Urinary bladder (tissue), 4 donors: ENCODE measurements at places on chromosomes 12 and 14. TPM values are rescaled to one million over a fixed set of nuclear protein-coding genes. Genes with fewer than 3 reads are reported as not detected.

Gene HECTD4
- total RNA-seq, result 87.2 TPM

Gene MYF5
- total RNA-seq, result 5.4 TPM

Gene DAO
- not detected for total RNA-seq

Gene TAS2R31
- total RNA-seq, result 27.1 TPM

Gene TWF1
- total RNA-seq, result 137 TPM

Gene SLC10A1
- total RNA-seq, result not detected

Gene RND1
- 0.53 TPM for total RNA-seq

DNA sequence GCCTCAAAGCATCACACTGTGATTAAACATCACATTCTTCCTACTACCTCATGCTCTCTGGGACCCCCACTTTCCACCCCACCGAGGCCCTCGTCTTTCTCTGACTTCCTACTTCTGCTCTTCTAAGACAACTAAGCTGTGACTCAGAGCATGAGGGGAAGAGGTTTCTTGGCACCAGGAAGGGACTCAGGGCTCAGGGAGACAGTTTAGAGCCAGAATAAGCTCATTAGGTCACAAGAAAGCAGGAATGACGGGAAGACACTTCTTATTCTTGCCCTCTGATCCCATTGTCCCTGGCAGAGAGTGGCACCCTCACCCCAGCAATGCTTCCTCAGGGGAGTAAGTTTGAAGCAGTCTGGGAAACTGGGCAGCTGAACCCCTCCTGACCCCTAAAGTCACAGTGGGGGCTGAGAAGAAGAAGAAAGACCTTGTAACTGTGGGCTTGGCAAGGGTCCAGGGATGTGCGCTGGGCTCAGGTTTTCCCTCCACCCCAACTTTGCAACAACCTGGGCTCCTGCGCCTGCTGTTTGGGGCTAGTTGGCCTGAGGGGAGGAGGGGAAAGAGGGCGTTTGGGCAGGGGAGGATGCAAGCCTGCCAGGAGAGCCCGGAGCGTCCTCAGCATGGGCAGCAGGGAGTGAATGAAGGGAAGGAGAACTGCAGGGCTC lies 64.6 kb upstream of the ACTN1 start:
- DNase-seq, result no peak

DNA sequence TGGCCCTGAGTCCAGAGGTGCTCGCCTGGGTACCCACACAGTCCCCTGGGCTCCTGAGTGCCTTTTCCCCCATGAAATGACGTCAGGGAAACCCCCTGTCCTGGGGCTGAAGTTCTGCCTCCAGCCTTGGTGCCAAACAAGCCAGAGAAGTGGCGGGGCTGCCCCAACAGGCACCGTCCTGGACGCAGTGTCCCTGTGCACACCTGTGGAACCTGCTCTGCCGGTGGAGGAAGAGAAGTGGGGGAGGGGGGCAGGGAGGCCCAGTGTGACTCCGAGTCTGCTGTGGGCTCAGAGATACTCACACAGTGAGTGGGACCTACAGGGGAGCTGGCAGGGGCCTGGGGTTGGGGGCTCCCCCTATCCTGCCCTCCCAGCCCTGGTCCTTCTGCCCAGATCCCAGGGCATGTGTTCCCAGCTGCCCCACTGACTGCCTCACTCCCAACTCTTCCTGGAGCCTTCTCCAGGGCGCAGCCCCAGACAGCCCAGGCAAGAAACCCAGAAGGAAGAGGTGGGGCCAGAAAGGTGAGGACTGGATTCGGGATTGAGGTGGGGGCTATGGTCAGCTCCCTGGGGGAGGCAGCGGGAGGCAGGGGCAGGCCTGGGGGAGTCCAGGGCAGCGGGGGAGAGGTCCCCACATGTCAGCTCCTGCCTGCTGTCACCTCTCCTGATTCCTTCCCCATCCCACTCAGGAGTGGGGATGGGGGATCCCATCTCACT lies 24.7 kb downstream of the CCDC85C start:
- no peak for DNase-seq

DNA sequence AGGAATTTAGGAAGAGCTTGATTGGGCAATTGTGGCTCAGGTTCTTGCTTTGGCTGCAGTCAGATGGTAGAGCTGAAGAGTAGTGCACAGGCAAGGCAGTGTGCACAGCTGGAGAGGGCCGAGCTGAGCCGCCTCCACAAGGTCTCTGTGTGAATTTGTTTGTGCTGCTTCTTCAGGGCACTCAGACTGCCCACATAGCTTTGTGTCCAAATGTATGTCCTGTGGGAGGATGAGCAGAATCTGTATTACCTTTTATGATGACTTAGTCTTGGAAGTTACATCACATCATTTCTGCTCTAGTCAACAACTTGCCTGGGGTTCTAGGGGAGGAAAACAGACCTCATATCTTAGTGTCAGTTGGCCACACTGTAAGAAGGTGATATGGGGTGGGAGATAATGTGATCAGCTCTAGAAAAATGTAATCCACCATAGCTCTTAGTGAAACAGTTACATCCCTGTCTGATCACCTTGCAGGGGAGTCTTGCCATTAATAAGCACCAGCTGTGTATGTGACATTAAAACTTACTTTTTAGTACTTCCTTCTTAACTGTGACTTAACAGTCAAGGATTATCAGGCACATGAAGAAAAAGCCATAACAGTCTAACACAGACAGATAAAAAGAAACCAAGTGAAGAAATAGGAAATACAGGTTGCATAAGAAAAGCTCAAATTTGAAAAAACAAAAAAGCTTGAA lies 53.4 kb downstream of the RCOR1 start:
- DNase-seq, result no peak

- DNase-seq, result peak; percentile 46
These were observed 1.0 kb downstream of the HIP1R start for GRCh38 chr12:122836027-122836921.

DNA sequence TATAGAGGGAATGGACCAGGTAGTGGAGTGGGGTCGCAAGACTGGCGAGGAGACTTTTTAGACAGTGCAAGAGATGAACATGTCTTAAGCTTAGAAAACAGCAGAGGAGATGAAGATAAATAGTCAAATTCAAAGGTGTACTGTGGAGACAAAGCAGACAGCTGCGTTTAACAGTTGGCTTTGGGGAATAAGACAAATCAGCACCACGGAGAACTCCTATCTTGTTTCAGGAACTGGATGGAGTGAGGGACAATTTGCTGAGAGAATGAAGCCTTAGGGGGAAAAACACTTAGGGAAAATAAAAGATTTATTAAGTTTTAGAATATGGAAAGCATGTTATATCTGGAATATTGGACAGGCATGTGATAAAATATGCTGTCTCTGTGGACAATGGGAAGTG lies 458.8 kb downstream of the GLT1D1 start:
- no peak for DNase-seq

DNA sequence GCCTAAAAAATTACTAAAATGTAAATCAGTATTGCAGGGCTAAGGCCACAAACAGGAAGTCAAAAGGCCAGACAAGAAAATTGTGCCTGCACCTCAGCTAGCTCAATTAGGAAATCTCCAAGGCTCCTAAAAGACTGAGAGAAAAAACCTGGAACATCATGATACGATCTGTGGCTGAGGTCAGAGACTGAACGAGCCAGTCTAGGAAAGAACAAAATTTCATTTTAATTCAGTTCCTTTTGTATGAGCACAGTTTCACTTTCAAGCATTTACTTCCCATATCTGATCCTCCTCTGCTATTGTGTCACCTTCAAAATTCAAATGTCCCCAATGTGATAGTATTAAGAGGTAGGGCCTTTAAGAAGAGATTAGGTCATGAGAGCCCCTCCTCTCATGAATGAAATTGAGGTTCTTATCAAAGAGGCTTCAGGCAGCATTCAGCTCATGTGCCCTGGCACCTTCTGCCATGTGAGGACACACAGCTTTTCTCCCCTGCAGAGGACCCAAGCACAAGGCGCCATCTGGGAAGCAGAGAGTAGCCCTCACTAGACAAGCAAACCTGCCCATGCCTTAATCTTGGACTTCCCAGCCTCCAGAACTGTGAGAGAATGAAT lies 14.8 kb downstream of the PRKAB1 start:
- DNase-seq, result no peak

- no peak for DNase-seq
These were observed 1.3 kb downstream of the CAMKK2 start for GRCh38 chr12:121295116-121295745.

GRCh38 chr12:9969673-9970072 lies 1.5 kb upstream of the CLEC12A start:
- DNase-seq, result no peak

GRCh38 chr12:116693286-116694227 lies 44.3 kb downstream of the SPRING1 start:
- DNase-seq, result no peak

DNA sequence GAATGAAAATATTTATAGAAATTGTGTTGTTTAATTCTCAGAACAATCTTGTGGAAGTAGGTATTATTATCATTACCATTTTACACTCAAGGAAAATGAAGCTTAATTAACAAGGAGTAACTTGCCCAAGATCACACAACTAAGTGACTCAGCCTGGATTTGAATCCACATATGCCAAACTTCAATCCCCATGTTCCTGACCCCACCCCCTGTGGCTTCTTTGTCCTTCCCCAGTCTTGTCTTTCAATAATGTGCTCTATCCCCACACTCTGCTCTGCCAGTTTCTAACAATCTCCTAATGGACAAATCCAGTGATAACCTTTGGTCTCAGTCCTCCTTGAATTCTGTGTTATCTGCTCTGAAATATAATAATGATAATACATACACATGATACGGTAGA lies 355.2 kb downstream of the BMP4 start:
- DNase-seq, result no peak

DNA sequence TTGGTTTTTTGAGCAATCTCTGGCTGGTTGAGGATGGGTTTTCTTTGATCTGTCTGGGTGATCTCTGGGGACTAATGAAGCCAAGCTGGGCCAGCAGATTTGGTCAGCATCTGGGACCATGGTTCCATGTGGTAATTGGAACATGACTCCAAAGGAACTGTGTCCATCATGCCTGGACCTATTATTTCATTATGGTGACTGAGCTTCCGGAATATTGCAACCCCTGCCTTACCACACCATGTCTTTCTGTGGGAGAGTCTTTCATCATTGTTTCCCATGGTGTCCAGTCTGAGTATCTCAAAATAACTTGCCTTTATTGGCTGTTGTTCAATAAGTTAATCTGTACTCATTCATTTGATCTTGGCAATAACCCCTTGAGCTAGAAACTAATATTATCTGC lies 624.9 kb upstream of the TBX3 start:
- no peak for DNase-seq

DNA sequence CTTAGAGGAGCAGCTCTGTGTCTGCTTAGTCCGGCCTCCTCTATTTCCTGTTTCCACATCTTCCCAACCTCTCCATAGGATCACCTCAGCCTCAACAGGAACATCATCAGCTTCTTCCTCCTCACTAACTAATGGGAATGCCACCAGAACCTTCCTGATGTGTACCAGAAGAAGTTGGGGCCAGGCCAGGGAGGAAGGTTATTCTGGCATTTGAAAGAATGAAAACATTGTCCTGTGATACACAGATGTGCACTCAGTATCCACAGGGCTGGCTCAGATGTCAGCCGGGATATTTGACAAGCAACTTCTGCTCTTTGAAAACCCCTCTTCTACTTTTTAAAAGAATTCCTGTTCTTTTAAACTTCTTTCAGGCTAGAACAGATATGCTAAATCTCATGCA lies 63.6 kb downstream of the TMEM30B start:
- DNase-seq, result no peak

GRCh38 chr12:1518591-1519516 lies 75.5 kb downstream of the FBXL14 start:
- no peak for DNase-seq

DNA sequence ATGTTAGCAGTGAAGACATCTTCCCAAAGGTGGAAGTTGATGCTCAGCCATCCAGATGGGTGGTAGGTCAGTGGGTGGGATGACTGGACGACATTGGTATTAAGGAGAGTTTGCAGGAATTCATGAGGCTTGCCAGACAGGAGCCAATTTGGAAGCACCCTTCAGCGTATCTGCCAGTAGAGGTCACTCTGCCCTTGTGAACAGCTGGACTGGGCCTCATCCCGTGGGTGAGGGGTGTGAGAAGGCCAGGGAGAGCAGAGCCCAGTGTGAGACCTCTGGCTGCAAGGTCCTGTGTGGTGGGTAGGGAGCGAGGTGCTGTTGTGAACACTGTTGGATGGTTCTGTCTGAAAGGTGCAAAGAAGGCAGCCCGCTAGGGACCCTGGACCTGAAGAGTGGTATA lies 37.7 kb downstream of the SLC5A8 start:
- no peak for DNase-seq

DNA sequence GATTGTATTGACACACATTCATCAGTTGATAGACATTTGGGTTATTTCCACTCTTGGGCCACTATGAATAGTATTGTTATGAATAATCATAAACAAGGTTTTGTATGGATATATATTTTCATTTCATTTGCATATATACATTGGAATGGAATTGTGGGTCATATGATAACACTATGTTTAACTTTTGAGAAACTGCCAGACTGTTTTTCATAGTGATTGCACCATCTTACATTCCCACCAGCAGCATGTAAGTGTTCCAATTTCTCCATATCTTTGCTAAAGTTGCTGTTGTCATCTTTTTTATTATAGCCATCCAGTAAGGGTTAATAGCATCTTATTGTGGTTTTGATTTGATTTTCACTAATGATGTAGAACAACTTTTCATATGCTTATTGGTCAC lies 198.5 kb upstream of the PPFIA2 start:
- no peak for DNase-seq

DNA sequence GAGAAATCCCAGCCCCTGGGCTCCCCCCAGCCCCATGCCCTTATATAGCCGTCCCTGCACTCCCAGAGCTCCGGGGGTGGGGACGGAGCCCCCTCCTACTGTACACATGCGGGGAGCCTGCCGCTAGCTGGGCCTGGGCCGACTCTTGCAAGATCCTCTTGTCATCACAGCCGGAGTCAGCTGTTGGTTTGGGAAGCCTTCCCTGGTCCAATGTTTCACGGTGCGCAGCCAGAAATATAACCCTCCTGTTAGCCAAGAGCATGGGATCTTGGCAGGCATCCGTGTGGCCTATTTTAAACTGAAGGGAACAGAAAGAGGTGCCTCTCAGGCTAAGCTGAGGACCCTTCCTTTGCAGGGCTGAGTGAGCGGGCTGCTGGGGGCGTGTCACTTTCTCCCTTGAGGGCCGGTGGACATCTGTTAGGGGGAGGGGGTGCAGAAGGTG lies 175.3 kb downstream of the TSPAN9 start:
- DNase-seq, result peak; percentile 82

GRCh38 chr14:83184531-83184930 lies 1650.9 kb upstream of the SEL1L start:
- no peak for DNase-seq

GRCh38 chr12:92027701-92028440 lies 117.8 kb downstream of the BTG1 start:
- DNase-seq, result no peak

DNA sequence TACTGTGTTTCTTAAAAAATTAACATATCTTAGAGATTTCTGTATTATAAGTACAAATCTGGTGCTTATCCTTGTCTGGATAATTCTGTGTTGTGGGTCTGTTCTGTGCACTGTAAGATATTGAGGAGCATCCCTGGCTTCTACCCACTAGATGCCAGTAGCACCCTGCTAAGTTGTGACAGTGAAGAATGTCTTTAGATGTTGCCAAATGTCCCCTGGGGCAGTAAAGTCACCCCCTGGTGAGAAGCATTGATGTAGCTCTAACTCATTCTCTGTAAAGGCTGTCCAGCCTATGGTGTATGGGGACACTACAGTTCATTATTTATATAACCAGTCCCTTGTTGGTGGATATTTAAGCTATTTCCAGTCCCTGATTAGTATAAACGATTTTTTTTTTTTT lies 31.4 kb downstream of the MAP1LC3B2 start:
- no peak for DNase-seq
